ENCODE measurements at places on chromosomes 3 and 15.
A peak's percentile ranks its signal among the peaks of the same experiment; 100 is the strongest.

GRCh38 chr3:160648701-160649100, 28.3 kb upstream of the ARL14 start:
- no peak for DNase-seq

DNA sequence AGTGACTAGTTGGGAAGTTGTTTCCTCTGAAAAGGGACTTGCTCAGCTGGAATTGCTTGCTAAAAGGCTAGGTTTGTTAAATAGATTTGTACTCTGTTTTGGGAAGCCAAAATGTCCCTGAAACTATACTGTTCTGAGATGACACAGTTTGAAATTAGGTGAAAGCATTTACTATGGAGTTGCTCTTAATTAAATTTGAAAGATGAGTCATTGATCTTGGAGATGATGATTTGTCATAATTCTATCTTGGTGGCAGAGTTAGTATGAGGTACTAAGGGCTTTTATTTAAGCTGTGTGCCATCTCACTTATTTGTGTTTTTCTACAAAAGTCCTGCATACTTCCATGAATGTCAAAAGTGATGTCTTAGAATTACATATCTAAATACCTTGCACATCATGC, 320.9 kb downstream of the PTPRG start:
- DNase-seq = no peak

DNA sequence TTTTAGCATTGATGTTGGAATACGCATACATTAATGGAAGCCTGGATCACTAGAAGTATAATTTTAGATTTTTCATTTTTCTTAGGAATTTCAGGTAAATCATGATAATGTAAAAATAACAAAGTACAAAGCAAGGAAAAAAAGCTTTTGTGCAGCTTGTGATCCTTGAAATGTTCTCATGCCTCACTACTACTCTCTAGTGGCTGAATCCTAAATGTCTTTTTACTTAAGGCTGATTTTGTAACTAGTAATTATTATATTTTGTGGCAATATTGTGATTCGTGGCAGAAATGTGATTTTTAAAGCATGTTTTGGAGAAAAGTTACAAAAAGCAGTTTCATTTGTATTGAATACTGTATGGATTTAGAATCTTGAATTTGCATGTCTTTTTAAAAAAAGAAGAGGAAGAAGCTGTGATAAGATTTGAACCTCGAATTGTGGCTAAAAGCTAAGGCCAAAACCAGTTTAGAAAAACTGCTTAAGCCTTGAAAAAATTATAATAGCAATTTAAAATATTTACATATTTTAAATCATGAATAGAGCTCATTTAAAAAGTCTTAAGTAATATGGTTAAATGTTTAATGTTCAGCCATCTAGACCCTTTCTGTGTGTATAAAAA, 39.0 kb downstream of the U2SURP start:
- DNase-seq = no peak

GRCh38 chr15:40803076-40803475, 3.8 kb upstream of the ZFYVE19 start:
- DNase-seq = no peak

GRCh38 chr15:92449476-92449875, 55.8 kb downstream of the ST8SIA2 start:
- no peak for DNase-seq

DNA sequence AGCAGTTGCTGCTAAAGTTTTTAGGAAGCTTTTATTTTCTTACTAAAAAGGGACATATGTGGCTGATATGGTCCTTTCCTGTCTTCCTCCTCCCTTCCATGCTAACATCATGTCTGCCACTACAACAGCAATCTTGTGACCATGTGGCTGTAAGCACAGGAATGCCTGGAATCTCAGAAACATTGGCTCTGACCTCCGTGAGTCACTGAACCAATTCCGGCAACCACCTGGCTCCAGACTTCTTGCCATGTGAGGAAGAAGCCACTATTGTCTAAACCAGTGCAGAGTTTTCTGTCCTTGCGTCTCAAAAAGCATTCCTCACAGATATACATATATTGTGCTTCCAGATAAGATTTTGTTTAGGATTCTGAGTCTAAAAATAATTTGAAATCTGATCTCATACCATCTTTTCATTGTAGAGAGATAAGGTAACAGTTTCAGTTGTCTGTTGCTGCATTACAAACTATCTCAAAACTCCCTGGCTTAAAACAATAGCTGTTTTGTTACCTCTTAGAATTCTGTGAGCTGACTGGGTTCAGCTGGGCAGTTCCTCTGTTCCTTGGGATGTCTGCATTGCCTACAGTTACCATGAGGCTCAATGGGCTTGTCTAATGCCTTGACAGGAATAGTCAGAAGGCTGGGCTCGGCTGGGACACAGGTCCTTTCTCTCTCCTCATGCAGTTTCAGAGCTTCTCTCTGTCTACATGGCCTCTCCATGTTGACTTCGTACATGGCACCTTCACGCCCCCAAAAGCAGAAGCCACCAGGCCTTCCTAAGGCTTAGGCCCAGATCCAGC, 77.3 kb upstream of the MAGI1 start:
- no peak for DNase-seq

GRCh38 chr3:183527428-183528379, 27.8 kb downstream of the KLHL6 start:
- DNase-seq = no peak

DNA sequence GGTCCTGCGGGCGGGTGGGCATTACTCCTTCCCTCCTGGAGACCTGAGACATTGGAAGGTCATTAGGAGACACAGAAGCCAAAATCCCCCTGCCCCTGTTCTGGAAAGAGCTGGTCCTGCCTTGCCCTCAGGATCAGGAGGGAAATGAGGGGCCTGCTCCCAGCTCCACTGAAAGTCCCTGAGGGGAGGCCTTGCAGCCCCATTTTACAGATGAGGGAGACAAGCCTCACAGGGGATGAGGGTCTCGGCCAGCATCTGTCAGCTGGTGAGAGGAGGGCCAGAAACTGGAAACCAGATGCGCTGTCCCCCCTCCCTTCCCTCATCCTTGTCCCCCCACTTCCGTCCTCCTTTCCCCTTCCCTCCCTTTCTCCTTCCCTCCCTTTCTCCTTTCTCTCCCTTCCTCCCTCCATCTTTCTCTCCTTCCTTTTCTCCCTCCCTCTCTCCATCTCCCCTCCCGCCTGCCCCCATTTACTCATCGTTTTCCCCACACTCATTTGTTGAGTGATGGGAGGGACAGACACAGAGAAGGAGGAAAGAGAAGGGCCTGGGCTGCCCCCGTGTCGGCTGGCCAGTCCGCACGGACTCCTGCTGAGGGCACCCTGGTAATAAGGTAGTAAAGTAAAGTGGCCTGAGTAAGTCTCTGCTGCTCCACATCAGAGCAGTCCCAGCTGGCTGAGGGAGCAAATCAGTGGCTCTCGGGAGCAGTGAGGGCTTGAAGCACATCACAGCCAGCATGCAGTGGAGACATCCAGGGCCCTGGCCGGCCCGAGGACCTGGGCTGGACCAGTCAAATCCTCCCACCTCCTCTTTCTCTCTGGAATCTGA, 112.4 kb upstream of the ALDH1A3 start:
- no peak for DNase-seq

- peak; percentile 45 for DNase-seq
Observed at GRCh38 chr3:10437272-10437994, 68.0 kb downstream of the ATP2B2 start.

- DNase-seq = no peak
Observed at GRCh38 chr3:45124352-45124751, 21.8 kb downstream of the CDCP1 start.

DNA sequence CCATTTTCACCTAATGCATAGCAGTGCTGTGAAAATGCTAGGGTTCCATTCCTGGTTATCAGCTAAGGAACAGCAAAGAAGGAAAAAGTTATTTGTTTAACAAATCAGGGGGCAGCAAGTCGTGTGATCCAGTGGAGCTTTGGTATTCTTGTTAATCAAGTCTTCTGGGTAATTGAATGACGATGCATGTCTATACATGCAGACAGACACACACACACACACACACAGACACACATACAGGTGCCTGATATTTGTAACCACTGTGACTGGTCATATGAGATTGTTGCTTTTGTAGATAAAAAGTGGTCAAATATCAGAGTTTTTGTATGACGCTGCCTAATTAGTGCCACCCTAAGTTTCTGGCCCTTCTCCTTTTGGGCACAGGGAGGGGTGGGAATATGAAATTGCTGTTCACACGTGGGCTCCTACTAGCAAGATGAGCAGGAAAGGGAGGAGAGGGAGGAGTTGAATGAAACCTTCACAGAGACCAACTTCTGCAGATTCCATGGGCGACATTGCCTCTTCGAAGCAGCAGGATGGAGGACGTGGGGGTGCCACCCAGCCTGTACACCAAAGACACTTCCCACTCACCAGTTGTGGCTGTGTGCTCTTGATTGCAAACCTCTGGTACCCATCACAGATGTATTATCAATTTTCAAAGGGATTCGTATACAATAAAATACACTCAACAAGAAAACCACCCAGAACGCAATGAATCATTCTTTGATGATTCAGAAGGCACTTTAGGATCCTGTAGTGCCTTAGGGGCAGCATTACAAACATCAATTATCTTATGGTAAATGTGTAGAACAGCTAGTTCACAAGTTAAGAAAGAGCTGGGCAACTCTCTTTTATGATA, 281.9 kb upstream of the ICE2 start:
- DNase-seq = no peak

DNA sequence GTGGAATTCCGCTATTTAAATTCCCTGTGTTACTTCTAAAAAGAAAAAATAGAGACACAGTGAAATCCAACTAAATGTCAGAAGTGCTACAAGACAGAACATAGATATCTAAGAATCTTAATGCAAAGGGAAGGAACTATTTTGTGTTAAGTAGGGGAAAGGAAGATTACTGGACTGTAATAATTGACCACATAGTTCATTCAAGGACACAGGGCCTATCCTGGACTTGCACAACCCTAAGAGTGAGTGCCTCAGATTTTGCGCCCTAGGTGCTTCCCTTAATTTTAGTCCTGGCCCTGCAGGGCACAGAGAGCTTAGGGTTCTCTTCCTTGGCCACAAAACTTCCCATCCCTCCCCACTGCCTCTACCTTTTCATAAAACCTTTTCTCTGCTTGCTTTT, 3.5 kb upstream of the IL20RB start:
- no peak for DNase-seq

GRCh38 chr15:29072444-29072843, 186.7 kb downstream of the APBA2 start:
- DNase-seq = no peak

DNA sequence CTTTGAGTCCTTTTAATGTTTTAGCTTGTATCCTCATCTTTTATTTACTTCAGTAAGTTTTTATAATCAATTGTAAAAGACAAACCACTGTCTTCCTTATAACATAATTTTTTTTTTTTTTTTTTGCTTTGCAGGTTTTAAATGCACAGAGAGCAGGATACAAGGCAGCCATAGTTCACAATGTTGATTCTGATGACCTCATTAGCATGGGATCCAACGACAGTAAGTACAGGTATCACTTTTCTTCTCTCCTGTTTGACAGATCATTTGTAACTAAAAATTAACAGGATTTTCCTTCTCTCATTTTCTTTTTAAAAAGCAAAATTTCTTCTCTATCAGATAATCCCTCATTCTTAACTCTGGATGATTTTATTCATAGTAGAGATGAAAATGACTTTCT, 75.4 kb downstream of the PFN2 start:
- DNase-seq = no peak

DNA sequence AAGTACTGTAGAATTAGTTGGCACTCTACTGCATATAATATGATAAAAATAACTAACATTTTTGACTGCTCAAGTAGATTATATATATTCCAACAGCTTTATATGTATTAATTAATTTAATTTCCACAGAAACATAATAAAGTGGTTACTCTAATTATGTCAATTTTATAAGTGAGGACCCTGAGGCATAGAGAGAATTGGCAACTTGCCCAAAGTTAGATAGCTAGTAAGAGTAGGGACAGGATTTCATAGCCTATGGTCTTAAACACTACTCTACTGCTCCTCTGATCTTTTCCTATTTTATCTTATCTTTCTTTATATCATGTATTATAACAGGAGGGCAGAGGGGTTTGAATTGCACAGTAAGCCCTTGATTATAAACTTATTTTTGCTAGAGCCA, 418.7 kb upstream of the SGO1 start:
- DNase-seq = no peak

DNA sequence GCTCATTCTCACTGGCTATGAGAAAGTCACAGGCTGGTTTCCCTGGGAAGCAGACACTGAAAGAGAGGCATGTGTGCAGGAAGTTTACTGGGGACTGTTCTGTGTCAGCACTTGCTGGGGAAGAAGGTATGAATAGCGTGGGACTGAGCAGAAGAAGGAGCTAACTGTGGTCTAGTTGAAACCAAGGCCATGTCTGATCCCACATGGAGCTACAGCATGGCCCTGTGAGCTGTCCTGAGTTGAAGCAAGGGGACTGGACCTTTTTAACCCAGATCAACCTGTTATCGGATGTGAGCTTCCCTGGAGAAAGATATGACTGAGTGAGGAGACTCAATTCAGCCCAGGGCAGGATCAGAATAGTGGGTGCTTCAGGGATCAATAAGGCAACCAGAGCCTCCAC, 53.7 kb downstream of the DCLK3 start:
- DNase-seq = no peak

- no peak for DNase-seq
Observed at GRCh38 chr3:30538791-30539190, 67.6 kb upstream of the TGFBR2 start.

GRCh38 chr3:168121184-168122017, 25.7 kb upstream of the GOLIM4 start:
- DNase-seq = no peak

DNA sequence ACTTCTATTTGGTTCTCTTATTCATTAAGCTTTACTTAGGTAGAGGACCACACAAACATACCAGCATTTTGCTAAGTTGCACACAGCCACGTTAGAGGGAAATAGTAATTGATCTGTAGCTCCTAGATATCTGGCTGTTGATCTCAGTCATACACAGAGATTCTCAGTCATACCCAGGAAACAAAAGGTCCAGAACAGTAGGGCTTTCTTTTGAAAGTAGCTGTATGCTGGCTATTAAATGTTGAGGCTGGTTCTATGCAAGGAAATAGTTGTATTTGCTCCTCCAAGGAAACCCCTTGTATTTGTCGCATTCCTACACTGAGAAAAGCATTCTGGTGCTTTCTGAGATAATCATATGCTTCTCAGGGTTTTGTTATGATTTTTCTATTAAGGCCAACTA, 523.8 kb downstream of the SOX2 start:
- no peak for DNase-seq

DNA sequence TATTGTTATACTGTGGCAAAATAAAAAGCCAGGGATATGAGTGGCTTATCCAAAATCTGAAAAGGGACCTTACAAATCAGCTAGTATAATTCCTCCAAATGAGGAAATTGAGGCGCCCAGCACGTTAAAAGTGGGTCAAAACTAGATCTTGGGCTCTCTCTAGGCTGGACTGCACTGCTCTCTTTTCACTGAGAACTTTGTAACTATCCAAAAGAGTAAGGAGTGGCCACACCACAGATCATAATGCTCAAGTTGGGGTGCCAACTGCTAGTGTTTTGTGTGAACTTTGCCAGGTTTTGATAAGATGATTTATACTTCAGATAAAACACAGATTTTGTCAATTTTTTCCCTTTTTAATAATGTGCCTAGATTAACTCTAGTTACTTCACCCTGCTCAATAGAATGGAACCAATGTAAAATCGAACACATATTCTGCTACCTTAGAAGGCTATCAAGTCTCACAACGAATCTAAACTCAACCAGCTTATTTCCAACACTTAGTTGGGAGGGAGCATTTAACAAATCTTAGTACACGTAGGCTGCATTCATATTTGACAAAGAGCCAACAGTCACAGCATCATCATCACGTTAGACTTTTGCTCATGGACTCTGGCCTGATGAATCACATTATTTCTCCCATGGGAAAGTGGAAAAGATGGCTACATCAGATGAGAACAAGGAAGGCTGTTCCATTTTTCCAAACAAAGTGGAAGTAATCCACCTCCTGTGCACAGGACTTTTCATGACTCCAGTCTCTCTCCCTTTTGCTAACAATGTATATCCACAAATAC, 64.4 kb downstream of the ABI3BP start:
- DNase-seq = no peak

- DNase-seq = no peak
Observed at GRCh38 chr3:177447938-177448337, 250.7 kb upstream of the TBL1XR1 start.
